ENCODE measurements at places on chromosomes 3 and 15.

DNA sequence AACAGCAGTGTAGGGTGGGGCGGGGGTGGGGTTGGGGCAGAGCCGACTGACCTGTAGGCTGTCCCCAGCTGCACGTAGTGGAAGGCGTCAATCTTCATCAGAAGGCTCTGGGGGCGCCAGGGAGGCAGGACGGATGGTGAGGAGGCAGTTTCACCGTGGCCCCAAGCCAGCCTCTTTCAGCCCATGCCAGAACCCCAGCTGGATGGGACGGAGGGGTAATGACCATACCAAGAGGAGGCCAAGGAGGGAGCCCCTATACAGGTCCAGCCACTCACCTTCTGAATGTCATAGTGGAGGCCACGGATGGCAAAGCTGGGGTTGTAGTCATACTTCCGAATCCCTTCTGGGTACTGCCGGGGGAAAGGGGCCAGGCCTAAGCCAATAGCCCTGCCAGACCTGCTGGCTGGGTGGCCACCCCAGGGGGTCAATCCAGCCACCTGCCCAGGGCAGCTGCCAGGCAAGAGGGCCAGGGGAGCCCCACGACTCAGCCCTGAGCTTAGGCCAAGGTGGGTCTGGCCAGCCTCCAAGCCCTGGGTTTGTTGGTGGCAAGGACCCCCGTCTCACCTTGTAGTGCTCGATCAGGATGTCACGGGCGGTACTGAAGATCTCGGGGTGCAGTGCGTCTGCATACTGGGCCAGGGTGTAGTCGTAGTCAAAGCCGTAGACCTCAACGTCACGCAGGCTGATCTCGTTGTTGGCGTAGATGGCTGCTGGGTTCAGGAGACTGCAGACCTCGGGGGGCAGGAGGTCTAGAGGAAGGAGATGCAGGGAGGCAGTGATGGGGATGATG, 4.9 kb downstream of the NT5DC2 start:
- no peak for DNase-seq

DNA sequence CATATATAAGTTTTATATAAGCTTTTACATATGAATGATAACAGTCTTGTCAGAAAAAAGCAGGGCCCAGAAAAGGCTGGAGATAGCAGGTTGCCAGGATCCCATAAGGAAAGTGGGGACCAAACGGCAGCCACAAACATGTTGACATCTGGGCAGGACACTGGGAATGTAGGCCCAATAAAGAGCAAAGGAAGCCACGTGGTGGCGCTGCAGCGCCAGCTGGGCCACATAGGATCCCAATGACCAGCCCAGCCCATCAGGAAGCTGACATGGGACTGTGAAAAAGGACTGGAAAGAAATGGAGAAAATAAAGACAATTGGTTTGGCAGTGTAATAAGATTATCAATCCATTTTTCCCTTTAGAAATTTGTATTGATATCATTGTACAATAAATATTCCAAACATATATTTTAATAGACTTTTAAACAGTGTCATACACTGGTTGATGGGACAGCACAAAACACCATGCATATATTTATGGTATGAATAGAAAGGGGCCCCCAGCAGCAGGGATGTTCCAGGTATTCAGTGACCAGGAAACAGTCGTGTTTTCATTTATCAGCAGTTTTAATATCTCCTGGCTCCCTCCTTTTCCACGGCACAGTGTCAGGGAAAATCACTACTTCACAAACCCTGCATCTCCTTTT, 89.0 kb upstream of the STRIT1 start:
- no peak for DNase-seq

DNA sequence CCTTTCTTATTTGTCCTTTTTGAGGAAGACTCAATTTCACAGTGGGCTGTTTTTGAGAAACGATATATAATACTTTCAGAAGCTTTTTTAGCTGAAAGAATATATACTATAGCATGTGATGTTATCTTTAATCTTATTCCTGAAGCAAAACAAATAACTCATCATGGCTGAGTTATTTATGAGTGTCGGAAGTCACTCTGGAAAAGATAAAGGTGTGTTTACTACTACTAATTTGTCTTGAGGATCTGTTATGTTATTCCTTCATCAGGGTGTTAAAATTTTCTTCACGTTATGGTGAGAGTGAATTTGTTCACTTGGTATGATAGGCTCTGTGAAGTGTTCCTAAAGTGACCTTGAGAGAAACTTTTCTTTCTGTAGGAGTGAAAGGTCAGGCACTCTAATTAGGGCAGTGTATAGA, 4.7 kb downstream of the TCF12 start:
- no peak for DNase-seq

- DNase-seq: no peak
These were observed 1099.5 kb downstream of the ROBO1 start for GRCh38 chr3:78668302-78668701.

GRCh38 chr15:65994832-65995231, 125.5 kb downstream of the RAB11A start:
- no peak for DNase-seq

GRCh38 chr3:150145659-150146058, 175.0 kb upstream of the PFN2 start:
- DNase-seq: no peak

DNA sequence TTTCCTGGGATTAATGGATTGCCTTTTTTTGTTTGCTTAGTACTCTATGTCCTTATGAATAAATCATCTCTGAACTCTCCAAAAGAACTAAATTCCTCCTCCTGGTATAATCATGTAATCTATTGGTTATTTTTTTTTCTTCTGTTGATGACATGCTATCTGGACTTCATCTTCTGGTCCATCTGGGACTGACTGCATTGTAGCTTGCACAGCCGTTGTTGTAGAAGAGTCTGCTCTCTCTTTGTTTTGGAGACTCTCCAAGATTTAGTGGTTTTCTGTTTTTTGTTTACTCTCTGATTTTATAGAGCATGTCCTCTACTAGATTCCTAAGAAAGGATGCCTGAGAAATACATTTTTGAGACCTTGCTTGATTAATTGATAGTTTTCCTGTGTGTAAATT, 19.1 kb downstream of the IREB2 start:
- no peak for DNase-seq

- DNase-seq: no peak
These were observed 60.0 kb upstream of the GADL1 start for GRCh38 chr3:30954426-30954825.

Data from glomerular endothelial cell (primary cell).